Aorta (tissue), 5 donors: ENCODE measurements at places on chromosomes 11 and 22. TPM values are rescaled to one million over a fixed set of nuclear protein-coding genes. Genes with fewer than 3 reads are reported as not detected.

Gene FOLR3
- polyA plus RNA-seq, result not detected

Gene MARK2
- 8.2 TPM for polyA plus RNA-seq

Gene CARD16
- polyA plus RNA-seq, result 16.1 TPM

Gene MRGPRF
- 130 TPM for polyA plus RNA-seq

Gene APOBEC3B
- polyA plus RNA-seq, result 2.0 TPM

Gene DEPDC7
- 0.31 TPM for polyA plus RNA-seq

Gene PGA5
- polyA plus RNA-seq, result not detected

Gene OR52H1
- not detected for polyA plus RNA-seq

Gene DCPS
- polyA plus RNA-seq, result 9.6 TPM

Gene MIOX
- not detected for polyA plus RNA-seq

Gene PDE3B
- polyA plus RNA-seq, result 2.5 TPM

Gene RAPSN
- not detected for polyA plus RNA-seq

Gene NLRP6
- polyA plus RNA-seq, result not detected

Gene HEPACAM
- not detected for polyA plus RNA-seq

Gene APOL3
- polyA plus RNA-seq, result 58.8 TPM

Gene OR2AG1
- polyA plus RNA-seq, result not detected

Gene NNMT
- 405 TPM for polyA plus RNA-seq

Gene YDJC
- 12.0 TPM for polyA plus RNA-seq

Gene CCND1
- polyA plus RNA-seq, result 20.9 TPM

Gene HSPB2
- 60.2 TPM for polyA plus RNA-seq

Gene SCGB1A1
- 0.61 TPM for polyA plus RNA-seq

Gene ATG13
- polyA plus RNA-seq, result 29.9 TPM

Gene OR10G4
- not detected for polyA plus RNA-seq

Gene RFPL3
- polyA plus RNA-seq, result not detected
